Esophagus muscularis mucosa (tissue), 4 donors: ENCODE measurements at places on chromosomes 13 and 19.

- H3K27ac ChIP-seq = no peak overlapping the region
Observed at GRCh38 chr13:99536023-99536422, 34.8 kb downstream of the TM9SF2 start.

GRCh38 chr13:90032841-90033493 is 1314.5 kb upstream of the MIR17HG start:
- no peak overlapping the region for H3K27ac ChIP-seq
- no peak overlapping the region for H3K4me3 ChIP-seq
- H3K4me1 ChIP-seq = no peaks in the 10 kb centered on the region
- DNase-seq = no peak
- H3K27me3 ChIP-seq = no peaks in the 10 kb centered on the region
- no peaks in the 10 kb centered on the region for H3K36me3 ChIP-seq

DNA sequence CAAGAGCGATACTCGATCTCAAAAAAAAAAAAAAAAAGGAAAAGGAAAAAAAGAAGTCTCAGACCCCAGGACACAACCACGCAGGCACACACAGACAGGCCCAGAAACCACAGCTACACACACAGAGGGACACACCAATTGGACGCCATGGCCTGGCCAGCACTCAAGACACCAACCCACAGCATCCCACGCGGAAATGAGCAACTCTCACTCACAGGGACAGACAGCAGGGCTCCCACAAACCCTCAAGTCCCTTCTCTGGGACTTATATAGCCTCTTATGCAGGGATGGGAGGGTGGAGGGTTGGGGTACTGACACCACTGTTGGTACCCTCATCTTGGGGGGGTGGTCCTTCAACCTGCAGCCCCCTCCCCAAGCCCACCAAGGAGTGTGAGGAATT is 5.9 kb downstream of the NOTCH3 start:
- H3K36me3 ChIP-seq = peaks cover 9% of the 10 kb centered on the region
- peaks cover 44% of the 10 kb centered on the region for H3K27me3 ChIP-seq
- no peak for DNase-seq
- peaks cover 18% of the 10 kb centered on the region for H3K4me1 ChIP-seq
- H3K27ac ChIP-seq = peak overlapping the region; percentile 15
- peak overlapping the region; percentile 53 for H3K4me3 ChIP-seq

- peak overlapping the region; percentile 32 for H3K27ac ChIP-seq
- DNase-seq = no peak
- no peaks in the 10 kb centered on the region for H3K36me3 ChIP-seq
- no peaks in the 10 kb centered on the region for H3K27me3 ChIP-seq
Observed at GRCh38 chr13:61414686-61415057, 977 bp downstream of the PCDH20 start.

- no peak overlapping the region for H3K4me3 ChIP-seq
- no peaks in the 10 kb centered on the region for H3K4me1 ChIP-seq
- H3K27ac ChIP-seq = no peak overlapping the region
- H3K27me3 ChIP-seq = no peaks in the 10 kb centered on the region
Observed at GRCh38 chr13:102693776-102694175, 1.1 kb downstream of the METTL21C start.

DNA sequence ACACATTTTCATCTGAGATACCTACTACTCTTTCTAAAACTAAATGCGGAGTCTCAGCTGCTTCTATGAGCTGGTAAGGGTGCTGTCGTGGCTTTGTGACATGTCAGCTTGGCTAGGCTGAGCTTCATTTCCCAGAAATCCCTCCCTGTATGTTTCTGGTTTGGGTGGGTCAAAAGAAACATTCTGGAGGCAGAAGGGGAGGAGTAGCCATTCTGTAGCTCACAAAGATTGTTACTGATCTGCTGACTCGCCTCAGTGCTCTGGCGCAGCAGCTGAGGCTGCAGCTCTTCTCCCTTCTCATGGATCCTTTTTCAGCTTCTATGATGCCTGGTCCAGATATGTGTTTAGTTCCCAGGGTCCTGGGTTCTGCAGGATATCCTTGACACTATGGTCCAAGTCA is 114.7 kb downstream of the RAP2A start:
- no peak overlapping the region for H3K27ac ChIP-seq
- peaks cover 3% of the 10 kb centered on the region for H3K27me3 ChIP-seq
- no peaks in the 10 kb centered on the region for H3K36me3 ChIP-seq
- no peak for DNase-seq
- H3K4me1 ChIP-seq = no peaks in the 10 kb centered on the region

DNA sequence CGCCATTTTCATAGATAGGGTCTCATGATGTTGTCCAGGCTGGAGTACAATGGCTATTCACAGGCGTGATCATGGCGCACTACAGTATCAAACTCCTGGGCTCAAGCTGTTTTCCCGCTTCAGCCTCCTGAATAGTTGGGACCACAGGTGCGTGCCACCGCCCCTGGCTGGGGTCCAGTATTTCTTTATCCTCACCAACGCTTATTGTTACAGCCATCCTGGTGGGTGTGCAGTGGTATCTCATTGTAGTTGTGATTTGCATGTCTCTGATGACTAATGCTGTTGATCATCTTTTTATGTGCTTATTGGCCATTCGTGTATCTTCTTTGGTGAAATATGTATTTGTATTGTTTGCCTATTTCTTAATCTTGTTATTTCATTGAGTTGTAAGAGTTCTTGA is 49.0 kb downstream of the SIPA1L3 start:
- no peaks in the 10 kb centered on the region for H3K27me3 ChIP-seq
- H3K36me3 ChIP-seq = no peaks in the 10 kb centered on the region
- no peak overlapping the region for H3K27ac ChIP-seq
- DNase-seq = no peak

- no peaks in the 10 kb centered on the region for H3K4me1 ChIP-seq
- H3K4me3 ChIP-seq = no peak overlapping the region
- no peak overlapping the region for H3K27ac ChIP-seq
- H3K36me3 ChIP-seq = no peaks in the 10 kb centered on the region
- DNase-seq = peak; percentile 62
Observed at GRCh38 chr19:55909801-55910200, 22.3 kb downstream of the NLRP13 start.

DNA sequence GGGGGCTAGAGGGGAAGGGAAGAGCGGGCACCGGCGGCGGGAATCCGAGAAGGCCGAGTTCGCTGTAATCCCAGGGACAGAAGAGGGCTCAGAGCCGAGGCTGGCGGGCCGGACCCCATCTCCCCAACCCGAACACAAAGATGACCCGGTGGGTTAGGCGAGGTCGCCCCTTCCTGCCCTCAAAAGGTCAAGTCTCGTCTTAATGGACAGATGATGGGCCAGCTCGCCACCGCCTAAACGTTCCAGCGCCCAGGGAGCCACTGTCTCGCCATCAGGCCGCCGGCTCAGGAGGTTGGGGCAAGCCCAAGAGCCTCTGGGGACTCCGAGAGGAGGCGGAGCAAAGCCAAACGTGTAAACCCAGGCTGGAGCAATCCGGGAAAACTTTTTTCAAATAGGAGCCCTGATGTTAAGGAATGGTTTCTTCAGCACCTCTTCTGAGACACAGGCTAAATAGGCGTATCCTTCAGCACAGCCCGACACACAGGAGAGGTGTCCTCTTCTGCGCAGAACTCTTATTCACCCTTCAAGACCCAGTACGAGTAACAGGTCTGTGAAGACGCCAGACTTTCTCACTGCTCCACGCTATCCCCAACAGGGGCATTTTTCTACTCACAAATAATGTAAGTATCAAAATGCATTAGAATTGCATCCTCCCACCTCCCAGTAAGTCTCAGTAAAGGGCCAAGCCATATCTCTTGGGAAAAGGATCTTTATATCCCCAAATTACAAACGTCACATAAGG is 6.3 kb upstream of the POU4F1 start:
- peaks cover 25% of the 10 kb centered on the region for H3K4me1 ChIP-seq
- no peaks in the 10 kb centered on the region for H3K27me3 ChIP-seq
- no peaks in the 10 kb centered on the region for H3K36me3 ChIP-seq
- no peak overlapping the region for H3K27ac ChIP-seq
- no peak for DNase-seq
- peak overlapping the region; percentile 51 for H3K4me3 ChIP-seq

GRCh38 chr19:34259367-34260095 is 5.2 kb downstream of the GARRE1 start:
- H3K4me1 ChIP-seq = peaks cover 72% of the 10 kb centered on the region
- no peak overlapping the region for H3K27ac ChIP-seq
- H3K27me3 ChIP-seq = no peaks in the 10 kb centered on the region
- no peak for DNase-seq
- H3K36me3 ChIP-seq = no peaks in the 10 kb centered on the region
- no peak overlapping the region for H3K4me3 ChIP-seq

DNA sequence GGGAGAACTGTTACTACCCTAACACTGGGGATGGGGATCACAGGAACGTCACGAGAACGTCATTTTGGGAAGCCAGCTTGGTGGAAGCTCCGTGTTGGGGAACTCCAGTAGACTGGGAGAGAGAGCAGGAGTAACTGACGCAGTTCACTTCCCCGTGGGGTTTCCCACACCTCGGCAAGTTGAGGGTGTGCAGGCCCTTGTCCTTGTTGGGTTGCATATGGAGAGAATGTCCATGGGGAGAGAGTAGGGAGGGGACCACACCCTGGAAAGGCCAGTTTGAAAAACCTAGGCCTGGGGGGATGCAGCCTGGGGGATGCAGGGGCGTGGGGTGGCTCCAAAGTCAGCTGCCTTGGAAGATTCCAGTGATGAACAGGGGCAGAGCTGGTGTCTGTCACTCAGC is 50.7 kb upstream of the MCF2L start:
- peaks cover 8% of the 10 kb centered on the region for H3K27me3 ChIP-seq
- no peak overlapping the region for H3K27ac ChIP-seq
- no peak overlapping the region for H3K4me3 ChIP-seq
- no peaks in the 10 kb centered on the region for H3K4me1 ChIP-seq

GRCh38 chr13:66212511-66212910 is 1017.6 kb downstream of the PCDH9 start:
- no peak overlapping the region for H3K4me3 ChIP-seq
- H3K36me3 ChIP-seq = no peaks in the 10 kb centered on the region
- H3K27ac ChIP-seq = no peak overlapping the region
- no peaks in the 10 kb centered on the region for H3K4me1 ChIP-seq
- no peak for DNase-seq

DNA sequence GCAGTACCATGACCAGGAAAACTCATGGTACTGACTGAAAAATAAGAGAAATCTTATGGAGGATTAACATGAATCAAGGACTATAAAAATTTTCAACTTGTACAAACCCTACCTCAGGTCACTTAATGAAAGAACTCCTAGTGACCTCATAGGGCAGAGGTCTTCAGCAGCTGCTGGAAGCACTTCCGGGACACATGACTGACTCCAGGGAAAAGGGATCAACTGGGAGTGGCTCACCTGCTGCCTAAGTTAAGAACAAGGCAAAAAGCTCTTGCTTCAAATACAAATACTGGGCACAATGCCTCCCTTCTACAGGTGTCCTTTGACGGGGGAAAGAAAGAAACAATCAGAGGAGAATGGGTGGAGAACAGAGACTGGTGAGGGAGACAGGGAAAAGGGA is 18.6 kb downstream of the DOCK9 start:
- H3K4me1 ChIP-seq = peaks cover 61% of the 10 kb centered on the region
- H3K27ac ChIP-seq = peak overlapping the region; percentile 51
- H3K4me3 ChIP-seq = no peak overlapping the region
- no peaks in the 10 kb centered on the region for H3K27me3 ChIP-seq

DNA sequence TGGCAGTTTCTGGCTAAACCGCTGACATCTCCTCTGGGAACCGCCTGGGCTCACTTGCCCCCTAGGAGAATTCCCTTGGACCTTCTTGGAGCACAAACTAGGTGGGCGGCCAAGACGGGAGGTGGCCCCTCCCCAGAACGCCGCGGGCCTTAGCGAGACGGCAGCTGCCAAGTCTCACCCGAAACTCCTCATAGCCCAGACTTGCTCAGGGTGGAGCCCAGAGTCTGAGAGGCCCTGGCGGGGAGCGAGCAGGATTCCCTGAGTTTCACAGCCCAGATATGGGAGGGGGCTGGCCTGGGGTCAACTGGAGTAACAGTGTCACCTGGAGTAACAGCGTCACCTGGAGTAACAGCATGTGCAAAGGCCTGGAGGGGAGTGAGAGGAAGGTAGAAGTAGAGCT is 10.1 kb downstream of the TINCR start:
- no peak overlapping the region for H3K4me3 ChIP-seq
- H3K36me3 ChIP-seq = no peaks in the 10 kb centered on the region
- no peaks in the 10 kb centered on the region for H3K27me3 ChIP-seq
- no peak overlapping the region for H3K27ac ChIP-seq
- no peak for DNase-seq

DNA sequence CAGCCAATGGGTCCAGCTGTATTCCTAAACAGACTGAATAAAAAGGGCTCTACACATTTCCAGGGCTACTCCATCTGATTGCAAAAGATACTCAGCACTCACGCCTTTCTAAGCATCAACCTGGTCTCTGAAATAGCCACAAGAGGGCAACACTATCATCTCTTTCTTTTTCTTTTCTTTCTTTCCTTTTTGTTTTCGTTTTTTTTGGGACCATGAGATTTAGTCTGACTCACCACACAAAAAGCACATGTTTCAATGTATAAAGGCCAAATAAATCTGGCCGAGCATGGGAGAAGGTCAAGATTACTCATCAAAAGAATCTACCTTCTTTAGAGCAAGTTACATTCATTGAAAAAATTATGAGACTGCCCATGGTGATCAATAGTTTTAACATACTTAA is 805.6 kb upstream of the ARGLU1 start:
- DNase-seq = no peak
- H3K4me3 ChIP-seq = no peak overlapping the region
- no peaks in the 10 kb centered on the region for H3K27me3 ChIP-seq
- no peaks in the 10 kb centered on the region for H3K36me3 ChIP-seq

DNA sequence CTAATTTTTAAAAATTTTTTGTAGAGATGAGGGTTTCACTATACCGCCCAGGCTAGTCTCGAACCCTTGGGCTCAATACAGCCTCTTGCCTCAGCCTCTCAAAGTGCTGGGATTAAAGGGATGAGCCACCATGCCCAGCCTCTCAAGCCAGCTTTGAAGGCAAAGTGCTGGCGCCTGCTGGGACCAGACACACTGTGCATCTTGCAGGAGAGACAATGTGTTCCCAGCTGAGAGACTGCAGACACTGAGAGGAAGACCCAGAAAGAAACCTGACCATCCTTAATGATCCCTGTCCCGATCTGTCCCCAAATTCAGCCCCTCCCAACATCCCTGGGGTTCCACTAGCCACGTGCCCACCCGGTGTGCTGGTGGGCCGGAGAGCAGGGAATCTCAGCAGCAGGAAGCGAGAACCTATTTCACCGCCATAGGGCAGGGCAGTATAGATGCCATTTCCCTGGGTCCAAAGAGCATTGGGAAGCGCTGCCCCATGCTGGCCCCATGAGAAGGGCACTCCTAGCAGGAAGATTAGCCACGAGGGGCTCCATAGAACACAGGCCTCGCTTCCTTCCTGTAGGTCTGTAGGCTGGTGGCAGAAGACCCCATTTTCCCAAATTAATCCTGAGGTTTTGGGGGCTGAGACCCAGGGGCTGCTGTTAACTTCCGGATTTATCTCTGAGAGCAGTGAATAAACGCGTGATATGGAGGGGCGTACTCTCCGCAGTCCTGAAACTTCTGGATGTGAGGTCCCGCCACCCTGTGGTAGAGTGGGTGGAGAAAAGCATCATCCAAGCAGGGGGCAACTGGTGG is 968 bp downstream of the RAVER1 start:
- H3K4me1 ChIP-seq = peaks cover 27% of the 10 kb centered on the region
- no peak for DNase-seq
- H3K27me3 ChIP-seq = no peaks in the 10 kb centered on the region
- H3K36me3 ChIP-seq = peaks cover 34% of the 10 kb centered on the region
